GF-D8 (cell line): ENCODE measurements at places on chromosomes 4 and X.

- DNase-seq, result no peak
Measured at GRCh38 chrX:77447653-77448569, 722 bp downstream of the FGF16 start.

- no peak for DNase-seq
Measured at GRCh38 chrX:41684138-41684537, 4.6 kb upstream of the GPR34 start.

DNA sequence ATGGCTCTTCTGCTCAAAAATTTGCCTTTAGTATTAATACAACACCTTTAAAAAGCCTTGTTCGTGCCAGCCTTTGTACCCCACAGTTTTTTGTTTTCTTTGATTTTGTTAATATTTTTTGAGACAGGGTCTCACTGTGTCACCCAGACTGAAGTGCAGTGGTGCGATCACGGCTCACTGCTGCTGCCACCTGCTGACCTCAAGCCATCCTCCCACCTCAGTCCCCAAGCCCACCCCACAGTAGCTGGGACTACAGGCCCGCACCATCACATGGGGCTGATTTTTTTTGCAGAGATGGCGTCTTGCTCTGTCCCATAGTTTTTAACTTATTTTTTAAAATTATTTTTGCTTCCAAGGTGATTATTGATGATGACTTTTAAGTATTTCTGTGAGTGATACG, 134.0 kb downstream of the HTR2C start:
- no peak for DNase-seq

DNA sequence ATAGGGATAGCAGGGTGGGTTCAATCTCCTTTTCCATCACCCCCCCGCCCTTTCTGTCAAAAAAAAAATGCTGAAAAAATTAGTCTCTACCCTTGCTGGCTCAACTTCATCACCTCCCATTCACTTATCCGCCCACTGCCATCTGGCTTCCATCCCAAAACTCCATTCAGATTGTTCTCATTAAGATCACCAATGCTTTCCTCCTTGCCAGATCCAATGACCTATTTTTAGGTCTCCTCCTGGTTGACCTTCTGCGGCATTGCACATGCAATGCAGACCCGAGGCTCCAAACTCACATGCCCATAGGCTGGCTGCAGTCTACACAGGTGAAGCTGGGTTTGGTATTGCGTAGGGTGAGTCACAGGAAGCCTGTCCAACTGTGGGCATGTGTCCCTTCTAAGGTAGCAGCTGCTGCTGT, 21.1 kb upstream of the STIM2 start:
- no peak for DNase-seq

GRCh38 chrX:9141496-9141895, 107.6 kb upstream of the FAM9B start:
- no peak for DNase-seq

- no peak for DNase-seq
Measured at GRCh38 chr4:154308207-154308606, 183.4 kb downstream of the DCHS2 start.

DNA sequence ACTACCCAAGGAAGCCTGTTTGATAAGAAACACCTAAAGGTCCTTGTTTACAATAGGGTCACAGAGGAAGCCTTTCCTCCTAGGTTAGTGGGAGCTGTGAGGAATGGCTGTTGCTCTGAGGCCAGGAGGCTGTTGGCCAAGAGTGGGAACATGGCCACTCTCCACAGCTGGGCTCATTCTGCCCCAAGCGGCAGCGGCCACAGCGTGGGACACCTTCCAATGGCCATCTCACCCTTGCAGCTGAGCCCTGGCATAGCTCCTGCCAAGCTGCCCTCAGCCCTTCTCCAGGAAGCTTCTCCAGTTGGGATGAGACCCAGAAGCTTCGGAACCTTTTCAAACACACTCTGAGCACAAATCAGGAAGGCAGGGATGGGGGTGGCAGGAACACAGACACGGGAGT, 111.8 kb upstream of the MAP3K15 start:
- DNase-seq, result no peak

DNA sequence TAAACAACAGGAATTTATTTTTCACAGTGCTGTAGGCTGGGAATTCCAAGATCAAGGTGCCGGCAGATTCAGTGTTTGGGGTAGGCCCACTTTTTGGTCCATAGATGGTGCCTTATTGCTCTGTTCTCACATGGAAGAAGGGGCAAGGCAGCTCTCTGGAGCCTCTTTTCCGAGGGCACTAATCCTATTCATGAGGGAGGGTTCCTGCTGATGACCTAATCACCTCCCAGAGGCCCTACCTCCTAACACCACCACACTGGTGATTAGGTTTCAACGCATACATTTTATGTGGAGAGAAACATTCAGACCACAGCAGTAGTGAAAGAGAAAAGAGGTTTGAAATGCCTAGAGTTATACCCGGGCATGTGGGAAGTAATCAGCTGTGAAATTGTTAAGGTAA, 1.4 kb upstream of the POLA1 start:
- no peak for DNase-seq

- DNase-seq, result no peak
Measured at GRCh38 chrX:31471229-31471628, 399.4 kb upstream of the FTHL17 start.

DNA sequence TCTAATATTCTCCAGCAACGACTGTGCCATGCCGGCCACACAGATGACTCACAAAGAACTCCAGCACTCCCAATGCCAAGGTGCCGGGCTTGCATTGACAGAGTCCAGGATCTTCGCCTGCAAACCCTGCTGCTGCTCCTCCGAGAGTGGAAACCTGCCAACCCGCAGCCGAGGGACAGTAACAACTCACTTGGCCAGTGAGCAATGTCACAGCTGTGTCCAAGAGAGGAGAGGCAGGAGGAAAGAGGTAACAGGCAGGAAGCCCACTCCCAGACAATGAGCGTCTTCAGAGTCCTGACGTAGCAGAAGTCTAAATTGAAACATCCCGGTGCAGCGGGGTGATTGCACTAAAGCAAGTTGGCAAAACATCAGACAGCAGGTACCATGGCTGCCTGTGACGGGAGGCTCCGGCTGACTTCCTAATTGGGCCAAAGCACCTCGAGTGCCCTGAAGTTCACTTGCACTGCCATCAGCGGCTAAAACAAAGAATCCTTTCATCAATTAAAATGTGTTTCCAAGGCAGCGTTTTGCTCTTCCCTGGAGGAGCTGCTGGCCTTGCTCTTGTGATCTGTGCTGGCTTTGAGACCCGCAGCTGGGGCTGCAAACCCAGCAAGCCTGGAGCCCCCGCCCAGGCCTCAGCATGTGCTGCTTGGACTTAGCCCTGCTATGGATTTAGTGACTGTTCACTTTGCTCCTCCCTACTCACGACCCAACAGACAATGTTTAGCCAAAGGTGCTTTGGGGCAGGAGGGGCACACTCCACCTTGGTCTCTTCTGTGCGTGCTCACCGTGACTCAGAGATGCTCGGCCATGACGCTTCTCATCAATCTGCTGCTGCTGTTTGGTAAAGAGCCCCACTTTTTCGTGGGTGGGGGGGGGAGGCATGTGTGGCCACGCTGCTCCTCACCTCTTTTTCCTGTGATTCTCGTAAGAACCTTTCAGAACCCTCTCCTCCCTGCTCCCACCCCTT, 36.5 kb downstream of the DCTD start:
- no peak for DNase-seq

GRCh38 chr4:38723726-38724474, 58.9 kb downstream of the TLR10 start:
- no peak for DNase-seq

DNA sequence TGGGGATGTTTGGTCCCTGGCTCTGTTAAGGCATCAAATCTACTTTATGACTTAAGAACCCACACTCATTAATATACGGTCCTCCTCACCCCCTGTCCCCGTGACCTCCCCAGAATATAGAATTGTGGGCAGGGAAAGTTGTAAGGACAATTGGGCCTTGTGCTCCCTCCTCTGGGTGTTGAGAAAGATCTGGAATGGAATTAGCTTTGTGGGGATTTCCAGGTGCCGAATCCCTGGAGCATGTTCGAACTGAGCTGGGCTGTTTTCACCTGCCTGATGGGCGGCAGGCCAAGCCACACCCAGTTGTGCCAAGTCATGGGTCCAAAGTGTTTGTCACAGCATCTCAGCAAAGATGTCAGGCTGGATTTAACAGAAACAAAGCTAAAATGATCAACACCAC, 349.3 kb upstream of the KLF3 start:
- DNase-seq, result no peak

GRCh38 chr4:171376724-171377123, 436.5 kb upstream of the GALNTL6 start:
- no peak for DNase-seq

DNA sequence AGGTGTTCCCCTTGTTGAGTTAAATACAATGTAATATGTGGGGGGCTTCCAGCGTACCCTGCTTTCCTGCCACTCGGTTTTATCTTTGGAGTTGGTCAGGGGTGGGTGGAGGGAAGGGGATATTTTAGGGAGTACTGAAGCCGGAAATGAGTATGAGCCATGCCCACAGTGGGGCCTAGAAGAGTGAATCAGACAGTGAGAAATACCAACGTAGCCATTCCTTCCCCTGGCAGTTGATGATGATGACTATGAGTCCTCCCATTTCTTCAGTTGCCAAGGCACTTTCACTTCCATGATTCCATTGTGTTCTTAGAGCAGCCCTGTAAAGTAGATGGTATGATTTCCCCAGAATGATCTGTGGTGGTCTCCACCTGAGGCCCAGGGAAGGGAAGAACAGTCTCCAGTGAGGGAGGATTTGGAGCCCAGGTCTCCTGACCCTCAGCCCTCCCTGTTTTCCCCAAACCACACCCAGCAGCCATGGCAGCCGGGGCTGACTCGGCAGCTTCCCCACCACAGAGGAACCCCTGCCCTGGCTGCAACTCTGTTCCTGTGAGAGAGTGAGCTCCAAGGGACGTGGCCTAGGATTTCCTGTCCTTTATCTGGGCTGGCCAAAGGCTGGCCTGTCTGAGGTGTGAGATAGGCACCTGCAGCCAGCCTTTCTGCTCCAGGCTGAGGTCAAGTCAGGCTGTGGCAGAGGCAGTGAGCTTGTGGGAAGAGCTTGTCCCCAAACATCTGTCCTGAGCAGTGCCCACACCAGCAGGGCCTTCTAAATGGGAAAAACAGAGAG, 52.7 kb downstream of the STARD8 start:
- DNase-seq, result peak; percentile 8

DNA sequence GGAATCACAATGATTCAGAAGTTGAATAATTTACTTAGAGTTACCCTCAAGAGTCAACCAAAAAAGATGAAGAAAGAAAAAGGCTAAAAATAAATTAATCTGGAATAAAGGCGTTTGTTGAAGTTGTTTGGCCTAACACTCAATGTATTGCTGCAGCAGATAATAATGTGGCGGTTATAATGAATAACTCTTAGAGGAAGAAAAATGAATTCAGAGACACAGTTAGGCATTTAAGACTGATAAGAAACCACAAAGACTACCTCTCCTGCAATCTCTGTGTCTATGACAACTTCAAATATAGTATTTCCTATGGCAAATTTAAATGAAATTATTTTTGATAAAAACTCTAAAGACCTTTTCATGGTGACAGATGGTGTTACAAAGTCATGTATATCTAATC, 1369.1 kb upstream of the AGA start:
- no peak for DNase-seq

DNA sequence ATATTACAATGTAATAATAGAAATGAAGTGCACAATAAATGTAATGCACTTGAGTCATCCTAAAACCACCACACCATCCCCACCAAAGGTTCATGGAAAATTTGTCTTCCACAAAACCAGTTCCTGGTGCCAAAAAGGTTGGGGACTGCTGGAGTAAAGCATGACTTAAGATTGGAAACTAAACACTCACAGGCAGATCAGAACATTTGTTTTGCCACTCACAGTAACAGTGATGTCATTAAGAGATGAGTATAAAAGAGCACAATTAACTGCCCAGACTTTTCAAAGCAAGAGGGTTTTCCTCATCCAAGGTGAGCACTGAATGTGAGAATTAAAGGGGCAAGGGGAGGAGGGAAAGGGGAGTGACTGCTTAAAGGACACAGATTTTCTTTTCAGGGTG, 35.6 kb downstream of the MAP7D3 start:
- DNase-seq, result no peak

GRCh38 chr4:139767168-139767567, 101.5 kb downstream of the MGST2 start:
- no peak for DNase-seq

GRCh38 chr4:74181219-74181618, 23.3 kb downstream of the MTHFD2L start:
- DNase-seq, result no peak

- no peak for DNase-seq
Measured at GRCh38 chr4:1939664-1940509, 68.7 kb downstream of the NSD2 start.

DNA sequence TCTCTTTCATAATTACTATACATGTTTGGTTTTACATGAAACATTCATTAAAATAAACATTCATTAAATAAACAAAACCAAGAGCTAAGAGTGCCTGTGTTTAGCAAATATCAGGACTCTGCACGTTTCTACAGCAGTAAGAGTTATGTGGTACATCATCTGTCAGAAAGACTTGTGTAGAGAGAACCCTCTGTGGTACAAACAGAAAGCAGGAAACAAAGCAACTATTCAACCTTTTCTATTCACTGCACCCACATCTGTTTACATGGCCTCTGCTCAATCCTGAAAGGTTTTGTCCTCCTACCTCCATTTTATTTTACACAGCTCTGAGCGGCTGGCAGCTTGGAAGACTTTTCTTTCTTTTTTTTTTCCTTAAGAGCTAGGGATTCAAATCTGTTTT, 90.7 kb upstream of the PCDH18 start:
- DNase-seq, result no peak

DNA sequence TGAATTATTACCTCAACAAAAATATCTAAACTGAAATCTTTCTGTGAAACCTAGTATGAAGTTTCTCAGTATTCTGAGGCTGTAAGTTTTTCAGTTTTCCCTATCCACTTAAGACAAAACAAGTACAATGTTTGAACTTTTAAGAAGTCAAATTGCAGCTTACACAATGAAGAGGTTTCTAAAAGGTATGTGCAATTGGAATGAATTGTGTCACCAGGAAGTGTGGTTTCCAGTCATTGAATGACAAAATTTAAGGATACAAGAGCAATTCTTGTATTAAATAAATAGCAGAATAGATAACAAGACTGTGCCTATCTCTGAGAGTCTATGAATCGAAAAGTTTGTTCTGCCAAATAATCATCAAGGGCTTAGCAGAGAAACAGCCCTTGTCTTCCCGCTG, 207.3 kb downstream of the ANKRD50 start:
- no peak for DNase-seq

DNA sequence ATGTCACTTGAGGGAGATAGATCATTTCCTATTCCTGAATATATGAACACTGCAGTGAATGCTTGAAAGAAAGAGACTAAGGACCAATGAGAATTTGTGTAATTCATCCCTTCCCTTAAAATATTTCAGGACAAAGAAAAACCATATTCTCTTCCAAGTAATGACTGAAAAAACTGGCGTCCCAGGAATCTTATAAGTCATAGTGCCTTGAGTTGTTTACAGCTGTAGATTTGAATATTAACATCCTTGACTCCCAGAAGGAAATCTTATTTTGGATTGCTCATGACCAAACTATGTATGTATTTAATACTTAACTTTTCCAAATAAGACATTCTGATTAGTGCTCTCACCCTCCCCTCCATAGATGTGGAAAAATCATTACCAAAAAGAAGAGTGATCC, 55.5 kb downstream of the CLDN22 start:
- no peak for DNase-seq

GRCh38 chr4:158610790-158611189, 60.9 kb downstream of the C4orf46 start:
- DNase-seq, result no peak
